ENCODE measurements at places on chromosomes 5 and 9.

DNA sequence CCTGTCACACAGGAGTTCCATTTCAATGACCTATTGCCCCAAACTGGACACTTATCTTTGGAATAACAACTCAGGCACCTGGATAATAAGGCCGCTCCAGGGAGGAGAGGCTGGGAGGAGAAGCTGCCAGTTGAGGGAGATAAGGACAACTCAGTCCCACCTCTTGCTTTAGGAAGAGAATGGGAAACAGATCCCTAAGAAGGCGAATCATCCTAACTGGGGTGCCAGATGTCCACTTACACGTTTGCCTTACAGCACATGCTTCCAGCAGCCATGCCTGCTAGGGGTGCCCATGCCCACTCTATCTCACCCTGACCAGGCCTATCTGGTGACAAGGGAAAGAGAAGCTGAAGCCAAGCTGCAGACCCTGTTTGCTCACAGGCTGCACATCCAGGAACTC is 6.5 kb downstream of the HK3 start:
- DNase-seq, result no peak

DNA sequence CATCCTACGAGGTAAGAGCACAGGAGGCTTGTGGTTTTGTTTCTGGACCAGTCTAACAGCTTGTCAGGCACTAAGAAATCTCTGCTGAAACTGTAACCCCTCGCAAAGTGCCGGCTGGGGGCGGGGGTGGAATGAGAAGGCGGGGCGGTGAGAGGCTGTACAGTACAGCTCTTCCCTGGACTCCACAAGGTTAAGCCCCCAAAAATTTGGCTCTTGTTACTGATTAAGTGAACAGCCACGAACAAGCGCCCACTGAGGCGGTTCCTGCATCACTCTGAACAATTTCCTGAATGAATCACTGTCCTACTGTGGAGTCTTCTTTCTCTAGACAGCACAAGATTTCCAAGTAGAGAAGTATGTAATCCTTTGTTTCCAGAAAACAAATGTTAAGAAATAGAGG is 6.8 kb downstream of the FBP2 start:
- DNase-seq, result no peak

DNA sequence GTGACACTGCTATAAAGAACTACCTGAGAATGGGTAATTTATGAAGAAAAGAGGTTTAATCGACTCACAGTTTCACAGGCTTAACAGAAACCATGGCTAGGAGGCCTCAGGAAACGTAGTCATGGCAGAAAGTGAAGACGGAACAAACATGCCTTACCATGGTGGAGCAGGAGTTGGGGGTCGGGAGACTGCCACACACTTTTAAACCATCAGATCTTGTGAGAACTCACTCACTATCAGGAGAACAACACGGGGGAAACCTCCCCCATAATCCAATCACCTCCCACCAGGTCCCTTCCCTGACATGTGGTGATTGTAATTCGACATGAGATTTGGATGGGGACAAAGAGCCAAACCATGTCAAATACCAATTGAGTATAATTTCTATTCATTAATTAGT is 2392.6 kb upstream of the C9orf72 start:
- no peak for DNase-seq

DNA sequence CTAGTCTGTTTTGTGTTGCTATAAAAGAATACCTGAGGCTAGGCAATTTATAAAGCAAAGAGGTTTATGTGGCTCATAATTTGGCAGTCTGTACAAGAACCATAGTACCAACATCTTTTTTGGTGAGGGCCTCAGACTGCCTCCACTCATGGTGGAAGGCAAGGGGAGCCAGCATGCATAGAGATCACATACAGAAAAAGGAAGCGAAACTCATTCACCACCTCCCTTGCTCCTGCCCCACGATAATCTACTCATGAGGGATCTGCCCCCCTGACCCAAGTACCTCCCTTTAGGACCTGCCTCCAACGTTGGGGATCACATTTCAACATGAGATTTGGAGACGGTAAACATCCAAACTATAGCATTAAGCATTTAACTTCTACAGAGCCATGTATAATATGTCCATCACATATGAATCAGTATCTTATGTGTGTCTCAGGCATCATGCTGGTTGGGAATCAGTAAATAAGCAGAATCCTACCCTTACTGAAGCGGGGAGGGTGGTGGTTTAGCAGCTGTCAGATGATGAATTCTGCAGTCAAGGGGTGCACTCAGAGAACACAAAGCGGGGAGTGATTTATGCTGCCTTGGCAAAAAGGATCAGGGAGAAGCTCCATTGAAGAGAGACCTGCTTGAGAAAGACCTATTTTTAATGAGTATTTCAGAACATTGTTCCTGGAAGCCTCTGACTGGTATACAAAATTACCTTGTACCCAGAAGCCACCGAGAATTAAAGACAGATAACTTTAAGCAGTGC is 34.8 kb downstream of the HMGXB3 start:
- no peak for DNase-seq

DNA sequence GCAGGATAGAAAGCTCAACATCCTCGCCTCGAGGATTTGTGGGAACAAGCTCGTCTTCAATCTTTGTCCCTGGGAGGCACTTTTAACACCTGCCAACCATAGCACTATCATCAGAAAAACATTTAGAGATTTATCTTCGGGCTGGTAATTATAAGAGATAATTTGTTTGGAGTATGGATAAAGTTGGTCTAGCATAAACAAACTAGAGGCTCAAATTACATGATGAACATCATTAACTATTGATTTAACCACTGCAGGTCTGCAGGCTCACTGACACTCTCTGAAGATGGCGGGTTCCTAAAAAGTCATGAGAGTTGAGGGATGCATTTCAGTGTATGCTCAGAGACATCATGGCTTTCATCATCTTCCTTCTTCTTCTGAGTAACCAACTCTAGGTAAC is 25.8 kb upstream of the PCA3 start:
- no peak for DNase-seq

DNA sequence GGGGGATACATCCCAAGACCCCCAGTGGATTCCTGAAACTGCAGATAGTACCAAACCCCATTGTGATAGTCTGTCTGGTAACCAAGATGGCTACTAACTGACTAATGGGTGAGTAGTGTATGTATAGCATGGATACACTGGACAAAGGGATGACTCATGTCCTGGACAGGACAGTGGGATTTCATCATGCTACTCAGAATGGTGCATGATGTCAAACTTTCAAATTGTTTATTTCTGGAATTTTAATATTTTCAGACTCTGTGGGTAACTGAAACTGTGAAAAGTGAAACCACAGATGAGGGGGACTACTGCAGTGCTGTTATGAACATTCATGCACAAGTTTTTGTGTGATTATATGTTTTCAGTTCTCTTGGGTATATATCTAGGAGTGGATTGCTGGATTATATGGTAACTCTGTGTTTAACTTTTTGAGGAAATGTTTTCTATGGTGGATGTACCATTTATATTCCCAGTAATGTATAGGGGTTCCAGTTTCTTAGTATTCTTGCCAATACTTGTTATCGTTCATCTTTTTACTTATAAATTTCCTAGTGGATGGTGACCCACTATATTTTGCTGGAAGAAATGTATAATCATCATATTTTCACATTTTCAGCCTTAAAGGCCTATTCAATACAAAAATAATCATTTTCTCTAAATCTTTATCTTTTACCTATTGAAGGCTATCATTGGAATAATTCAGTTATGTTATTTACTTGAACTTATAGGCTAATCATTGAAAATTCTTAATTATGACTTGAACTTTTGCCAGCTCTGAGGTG is 140.9 kb downstream of the NR3C1 start:
- no peak for DNase-seq

GRCh38 chr5:110900829-110901228 is 162.0 kb downstream of the SLC25A46 start:
- DNase-seq, result no peak

DNA sequence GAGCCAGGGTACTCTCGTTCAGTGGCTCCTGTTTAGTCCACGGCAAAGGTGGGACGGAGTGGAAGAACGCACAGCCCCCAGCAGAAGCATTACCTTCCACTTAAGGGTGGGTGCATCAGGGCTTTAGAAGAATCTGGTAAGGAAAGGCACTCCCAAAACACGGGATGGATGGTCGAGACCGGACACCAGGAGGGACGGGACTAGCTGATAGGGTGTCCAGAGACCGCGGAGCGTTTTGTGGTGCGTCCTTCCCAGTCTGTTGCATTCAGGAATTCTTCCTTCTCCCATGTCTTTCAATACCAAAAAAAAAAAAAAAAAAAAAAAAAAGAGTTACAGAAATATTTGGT is 545 bp upstream of the CTSV start:
- no peak for DNase-seq

- DNase-seq, result no peak
Observed at GRCh38 chr9:109789556-109789955, 9.6 kb downstream of the PALM2AKAP2 start.

- DNase-seq, result no peak
Observed at GRCh38 chr5:178625679-178626483, 969 bp downstream of the CLK4 start.

- DNase-seq, result no peak
Observed at GRCh38 chr5:181100121-181100875, 30.7 kb downstream of the OR2V1 start.

DNA sequence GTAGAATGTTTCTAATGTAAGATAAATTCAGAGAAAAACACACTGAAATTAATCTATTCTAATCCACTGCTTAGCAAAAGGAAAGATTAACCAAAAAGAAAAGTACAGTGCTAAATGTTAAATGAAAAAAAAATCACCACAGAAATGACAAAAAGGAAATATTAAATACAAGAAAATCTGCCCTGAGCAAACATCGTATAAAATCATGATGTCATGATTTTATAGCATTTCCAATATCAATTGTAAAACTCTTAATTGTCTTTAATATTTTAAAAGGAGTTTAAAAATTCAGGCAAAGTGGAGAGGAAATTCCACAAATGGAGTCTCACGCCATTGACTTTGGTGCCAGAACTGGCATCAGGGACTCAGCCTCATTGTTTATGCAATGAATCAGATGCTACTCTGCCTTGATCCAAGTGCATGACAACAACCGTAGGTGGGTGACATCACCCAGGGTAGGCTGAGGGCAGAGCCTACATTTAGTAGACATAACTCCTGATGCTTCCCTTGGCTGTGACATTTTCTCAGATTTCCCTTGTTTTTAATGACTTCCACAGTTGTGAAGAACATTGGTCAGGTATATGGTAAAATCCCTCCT is 696.8 kb downstream of the SEMA5A start:
- no peak for DNase-seq

- no peak for DNase-seq
Observed at GRCh38 chr5:71631070-71631469, 43.9 kb downstream of the MCCC2 start.

DNA sequence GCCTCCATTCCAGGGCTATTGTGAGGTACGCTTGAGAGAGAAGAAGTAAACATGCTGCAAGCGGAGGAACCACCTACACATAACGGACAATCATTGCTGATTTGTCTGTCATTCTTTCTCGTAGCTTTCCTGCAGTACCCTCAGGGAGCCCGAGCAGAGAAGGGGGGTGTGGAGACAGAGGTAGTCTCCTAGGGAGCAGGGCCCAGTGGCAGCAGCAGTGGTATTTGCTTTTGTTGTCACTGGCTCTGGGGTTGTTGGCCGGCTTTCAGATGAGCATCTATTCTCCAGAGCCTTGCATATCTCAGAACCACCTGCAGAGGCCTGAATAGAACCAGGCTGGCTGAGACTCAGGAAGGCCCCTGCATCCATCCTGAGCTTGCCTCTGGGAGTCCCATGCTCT is 19.9 kb downstream of the ENHO start:
- no peak for DNase-seq

DNA sequence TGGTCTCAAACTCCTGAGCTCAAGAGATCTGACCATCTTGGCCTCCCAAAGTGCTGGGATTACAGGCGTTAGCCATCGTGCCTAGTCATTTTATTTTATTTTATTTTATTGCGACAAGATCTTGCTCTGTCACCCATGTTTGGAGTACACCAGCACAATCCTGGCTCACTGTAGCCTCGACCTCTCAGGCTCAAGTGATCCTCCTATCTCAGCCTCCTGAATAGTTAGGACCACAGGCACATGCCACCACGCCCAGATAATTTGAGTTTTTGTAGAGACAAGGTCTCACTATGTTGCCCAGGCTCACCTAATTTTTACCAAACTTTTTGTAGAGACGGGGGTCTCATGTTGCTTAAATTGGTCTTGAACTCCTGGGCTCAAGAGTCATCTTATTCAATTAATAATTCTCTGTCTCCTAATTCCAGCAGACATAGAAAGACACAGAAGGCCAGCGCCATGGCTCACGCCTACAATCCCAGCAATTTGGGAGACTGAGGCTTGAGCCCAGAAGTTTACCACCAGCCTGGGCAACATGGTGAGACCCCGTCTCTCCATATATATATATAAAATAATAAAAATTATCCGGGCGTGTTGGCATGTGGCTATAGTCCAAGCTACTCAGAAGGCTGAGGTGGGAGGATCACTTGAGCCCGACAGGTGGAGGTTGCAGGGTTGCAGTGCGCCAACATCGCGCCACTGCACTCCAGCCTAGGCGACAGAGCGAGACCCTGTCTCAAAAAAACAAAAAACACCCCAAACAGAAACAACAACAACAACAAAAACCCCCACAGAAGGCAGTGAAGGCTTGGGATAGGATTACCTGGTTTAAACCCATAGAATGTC is 1.0 kb upstream of the UBAP1 start:
- no peak for DNase-seq

GRCh38 chr9:78207319-78207718 is 28.6 kb upstream of the CEP78 start:
- DNase-seq, result no peak

DNA sequence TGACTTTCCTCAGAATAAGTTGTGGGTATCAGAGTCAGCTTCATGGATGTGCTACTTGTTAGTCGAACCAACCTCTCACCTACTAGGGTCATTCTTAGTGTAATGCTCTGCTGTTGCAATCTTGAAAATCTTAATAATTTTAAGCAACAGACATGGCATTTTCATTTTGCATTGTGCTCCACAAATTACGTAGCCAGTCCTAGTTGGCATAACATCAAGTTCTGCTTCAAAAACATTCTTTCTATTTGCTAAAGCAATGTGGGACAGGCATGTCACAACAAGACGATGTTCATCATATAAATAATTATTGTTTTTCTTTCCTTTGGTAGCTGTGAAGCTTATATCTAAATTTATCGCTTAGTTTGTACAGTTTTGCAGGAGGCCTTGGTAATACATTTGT is 39.3 kb upstream of the CDH12 start:
- DNase-seq, result no peak

All from activated CD8-positive, alpha-beta memory T cell treated with anti-CD3 and anti-CD28 coated beads for 1 hour (primary cell).